ENCODE measurements at places on chromosomes 13 and 19.
A peak's percentile ranks its signal among the peaks of the same experiment; 100 is the strongest.

- DNase-seq = no peak
These were observed 241 bp downstream of the ODAD3 start for GRCh38 chr19:11434703-11435056.

- no peak for DNase-seq
These were observed 205.5 kb upstream of the SOX21 start for GRCh38 chr13:94917824-94918223.

- DNase-seq = no peak
These were observed 24.5 kb upstream of the LPAR6 start for GRCh38 chr13:48437371-48437770.

DNA sequence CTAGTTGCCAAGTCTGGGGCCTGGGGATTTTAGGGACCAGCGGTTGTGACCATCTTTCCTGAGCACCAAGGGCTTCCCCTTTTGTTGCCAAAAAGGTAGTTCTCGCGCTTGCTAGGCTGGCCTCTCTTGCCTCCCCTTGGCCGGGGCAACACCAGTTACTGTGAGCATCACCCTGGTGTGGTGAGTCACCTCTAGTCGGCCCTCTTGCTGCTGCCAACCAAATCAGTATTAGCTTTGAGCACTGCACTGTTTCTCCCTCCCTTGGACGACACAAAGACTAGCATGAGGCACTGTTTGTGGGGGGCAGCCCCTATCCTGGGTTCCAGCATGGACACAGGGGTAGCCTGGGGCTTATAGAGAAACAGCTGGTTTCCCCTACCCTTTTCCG is 6.9 kb downstream of the SYDE1 start:
- DNase-seq = no peak

DNA sequence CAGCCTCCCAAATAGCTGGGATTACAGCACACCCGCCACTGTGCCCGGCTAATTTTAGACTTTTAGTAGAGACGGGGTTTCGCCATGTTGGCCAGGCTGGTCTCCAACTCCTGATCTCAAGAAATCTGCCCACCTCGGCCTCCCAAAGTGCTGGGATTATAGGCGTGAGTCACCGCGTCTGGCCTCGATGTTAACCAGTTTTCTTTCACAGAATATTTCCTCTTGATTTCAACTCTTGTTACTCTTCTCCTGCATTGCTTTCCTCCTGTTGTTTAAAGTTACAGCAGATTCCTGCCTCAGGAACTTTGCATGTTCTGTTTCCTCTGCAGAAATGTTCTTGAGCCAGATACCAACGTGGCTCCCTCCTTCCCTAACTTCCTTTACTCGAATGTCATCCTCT is 3.7 kb upstream of the PEX11G start:
- DNase-seq = no peak

- DNase-seq = no peak
These were observed 9.3 kb upstream of the RPS15 start for GRCh38 chr19:1428738-1429391.

GRCh38 chr19:3160219-3160618 is 18.4 kb upstream of the S1PR4 start:
- no peak for DNase-seq

DNA sequence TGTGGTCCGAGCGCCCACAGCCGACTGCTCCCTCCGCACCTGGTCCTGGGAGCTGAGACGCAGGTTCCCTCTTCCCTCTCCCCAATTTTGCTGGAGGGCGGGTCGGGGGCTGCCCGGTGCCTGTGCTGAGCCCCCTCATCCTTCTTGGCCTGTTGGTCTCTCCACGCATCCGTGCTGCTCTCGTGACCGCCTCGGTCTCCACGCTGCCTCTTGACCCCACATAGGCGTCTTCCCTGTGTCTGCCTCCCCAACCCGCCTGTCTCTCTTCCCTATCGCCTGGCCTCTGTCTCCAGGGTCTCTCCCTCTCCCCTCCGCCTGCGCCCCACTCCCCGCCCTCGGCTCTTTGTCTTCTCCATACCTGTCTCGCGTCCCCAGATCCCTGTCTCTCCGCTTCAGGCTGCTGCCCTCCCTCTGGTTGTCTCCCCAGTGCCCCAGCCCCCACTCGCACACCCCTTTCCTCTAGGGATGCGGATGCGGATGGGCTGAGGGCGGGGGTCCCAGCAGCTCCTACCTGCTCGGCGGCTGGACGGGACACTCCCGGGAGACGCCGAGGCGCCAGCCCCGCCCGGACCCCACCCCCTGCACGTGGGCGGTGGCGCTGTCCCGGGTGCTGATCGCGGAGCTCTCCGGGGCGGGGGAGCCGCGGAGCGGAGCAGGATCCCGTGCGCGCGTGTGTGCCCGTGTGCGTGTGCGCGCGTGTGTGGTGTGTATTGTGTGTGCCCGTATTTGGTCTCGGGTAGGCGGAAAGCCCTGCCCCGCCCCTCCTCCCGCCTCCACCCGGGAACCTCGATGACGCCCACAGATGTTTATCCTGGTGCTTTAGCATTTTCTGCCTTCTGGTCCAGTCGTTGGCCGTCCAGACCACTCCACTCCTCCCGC is at the start of gene SYT5:
Gene SYT5 (minus strand): TSS at position 684 of the 879 bp plus-strand sequence. CDS start 1,248 bp downstream, outside the sequence.
- peak; percentile 31 for DNase-seq

- DNase-seq = no peak
These were observed 110.3 kb upstream of the ABCC4 start for GRCh38 chr13:95411428-95412040.

- no peak for DNase-seq
These were observed 793.9 kb upstream of the PCDH20 start for GRCh38 chr13:62209529-62209928.

Measured in effector CD8-positive, alpha-beta T cell (primary cell).